ENCODE measurements at places on chromosomes 13 and 19.
A peak's percentile ranks its signal among the peaks of the same experiment; 100 is the strongest.

- DNase-seq = no peak
Observed at GRCh38 chr19:2602391-2603181, 99.9 kb downstream of the GNG7 start.

GRCh38 chr13:49655906-49656305, 27.6 kb downstream of the ARL11 start:
- no peak for DNase-seq

- DNase-seq = no peak
Observed at GRCh38 chr19:52748336-52748950, 13.6 kb upstream of the ZNF611 start.

DNA sequence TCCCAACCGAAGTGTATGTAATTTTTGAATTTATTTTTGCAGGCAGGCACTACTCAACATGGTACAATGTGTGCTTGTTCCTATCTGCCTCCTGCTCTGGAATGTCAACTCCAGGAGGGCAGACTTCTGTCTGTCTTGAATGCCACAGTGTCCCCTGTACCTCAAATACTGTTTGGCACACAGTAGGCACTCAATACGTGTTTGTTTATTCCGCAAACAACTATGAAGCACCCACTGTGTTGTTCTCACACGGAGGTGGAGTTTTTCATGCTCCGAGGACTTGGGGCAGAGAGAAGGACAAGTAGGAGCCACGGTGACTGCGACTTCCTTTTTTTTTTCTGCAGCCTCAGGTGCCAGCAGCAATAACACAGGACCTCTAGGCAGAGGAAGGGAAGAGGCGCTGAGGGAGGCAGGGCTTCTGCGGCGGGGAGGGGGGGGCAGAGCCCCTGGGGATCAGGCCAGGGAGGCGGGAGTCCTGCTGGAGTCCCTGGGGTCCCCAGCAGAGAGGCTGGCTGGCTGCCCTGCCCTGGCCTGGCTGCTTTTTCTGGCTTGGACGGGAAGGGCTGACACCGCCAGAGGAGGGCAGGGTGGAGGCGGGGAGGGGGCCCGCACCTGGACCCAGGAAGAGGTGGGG, 29.3 kb upstream of the TNFAIP8L1 start:
- DNase-seq = no peak

- DNase-seq = peak; percentile 38
Observed at GRCh38 chr19:53903055-53903680, 5.9 kb upstream of the CACNG7 start.

- no peak for DNase-seq
Observed at GRCh38 chr13:58955546-58956385, 1208.0 kb downstream of the DIAPH3 start.
